ENCODE measurements at places on chromosomes 11 and 22. TPM values are rescaled to one million over a fixed set of nuclear protein-coding genes. Genes with fewer than 3 reads are reported as not detected.

The TRIM22 gene
- total RNA-seq, result 17.7 TPM

The ASPHD2 gene
- total RNA-seq, result 3.8 TPM

The SPINDOC gene
- total RNA-seq, result 11.8 TPM

The HSPB2 gene
- total RNA-seq, result 0.25 TPM

The SLC35F2 gene
- 31.9 TPM for total RNA-seq

The DNAJB7 gene
- total RNA-seq, result 0.16 TPM

The RIBC2 gene
- total RNA-seq, result 0.85 TPM

The CAVIN3 gene
- total RNA-seq, result 15.4 TPM

The TRIM51 gene
- total RNA-seq, result not detected
